ENCODE measurements at places on chromosomes 5 and 9. TPM values are rescaled to one million over a fixed set of nuclear protein-coding genes. Genes with fewer than 3 reads are reported as not detected.

- H3K4me1 ChIP-seq = no peaks in the 10 kb centered on the region
- H3K27ac ChIP-seq = no peak overlapping the region
- no peak overlapping the region for H3K4me3 ChIP-seq
- peaks cover 11% of the 10 kb centered on the region for H3K36me3 ChIP-seq
Observed at GRCh38 chr9:92986176-92987119, 39.1 kb downstream of the FGD3 start.

DNA sequence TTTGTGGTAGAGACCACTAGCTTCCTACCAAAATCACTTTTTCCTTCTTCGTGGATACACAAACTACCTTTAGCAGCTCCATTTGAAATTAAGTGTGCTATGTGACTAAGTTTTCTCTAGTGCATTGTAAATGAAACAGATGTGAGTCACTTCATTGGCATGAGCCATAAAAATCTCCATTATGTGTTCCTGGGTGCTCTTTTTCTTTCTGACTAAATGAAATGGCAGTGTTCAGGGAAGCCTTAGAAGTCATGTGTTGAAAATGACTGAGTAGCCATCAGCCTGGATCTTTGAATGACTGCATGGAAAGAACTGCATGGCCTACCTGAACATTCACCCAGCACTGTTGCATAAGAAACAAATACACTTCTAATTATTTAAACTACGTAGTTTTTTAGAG is 107.9 kb downstream of the NDUFAF2 start:
- H3K27me3 ChIP-seq = no peaks in the 10 kb centered on the region
- no peaks in the 10 kb centered on the region for H3K36me3 ChIP-seq
- no peak overlapping the region for H3K27ac ChIP-seq
- H3K4me3 ChIP-seq = no peak overlapping the region
- peaks cover 5% of the 10 kb centered on the region for H3K4me1 ChIP-seq
- no peak for DNase-seq

DNA sequence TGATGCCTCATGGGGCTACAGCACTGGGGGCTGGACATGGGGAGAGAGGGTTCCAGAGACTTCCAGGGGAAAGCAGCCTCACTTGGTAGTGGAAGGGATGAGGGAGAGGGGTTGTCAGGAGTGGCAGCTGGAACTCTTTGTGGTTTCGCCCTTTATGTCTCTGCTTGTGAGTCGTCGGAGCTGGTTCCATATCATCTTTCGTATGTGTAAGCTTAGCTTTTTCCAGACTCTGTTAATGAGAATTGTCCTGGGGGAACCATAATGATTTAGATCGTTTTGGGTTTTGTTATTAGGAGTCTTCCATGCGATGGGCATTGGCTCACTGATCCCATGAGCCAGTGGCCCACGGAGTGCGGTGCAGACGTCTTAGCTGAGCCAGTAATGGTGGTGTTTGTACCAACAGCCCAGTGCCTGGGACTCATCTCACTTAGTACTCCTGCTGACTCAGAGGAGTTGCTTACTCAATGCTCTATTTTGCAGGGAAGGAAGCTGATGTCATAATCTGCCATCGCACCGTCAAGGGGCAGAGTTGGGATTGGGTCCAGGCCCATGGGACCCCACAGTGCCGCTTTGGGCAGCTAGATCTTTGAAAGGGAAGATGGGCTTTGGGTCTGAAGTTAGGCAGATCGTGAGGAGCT is 48.5 kb downstream of the NEK6 start:
- peaks cover 2% of the 10 kb centered on the region for H3K27me3 ChIP-seq
- DNase-seq = no peak
- no peaks in the 10 kb centered on the region for H3K4me1 ChIP-seq
- H3K4me3 ChIP-seq = no peak overlapping the region

GRCh38 chr9:96209407-96210271 is 92.3 kb downstream of the HSD17B3 start:
- DNase-seq = no peak
- H3K4me3 ChIP-seq = no peak overlapping the region
- no peaks in the 10 kb centered on the region for H3K36me3 ChIP-seq
- H3K4me1 ChIP-seq = no peaks in the 10 kb centered on the region

GRCh38 chr9:84189904-84190303 is 150.7 kb downstream of the SLC28A3 start:
- H3K4me3 ChIP-seq = no peak overlapping the region
- no peak for DNase-seq
- peaks cover 7% of the 10 kb centered on the region for H3K4me1 ChIP-seq
- H3K27ac ChIP-seq = no peak overlapping the region

- no peak overlapping the region for H3K27ac ChIP-seq
- H3K4me3 ChIP-seq = no peak overlapping the region
- peaks cover 10% of the 10 kb centered on the region for H3K27me3 ChIP-seq
- H3K36me3 ChIP-seq = peaks cover 5% of the 10 kb centered on the region
- DNase-seq = no peak
Observed at GRCh38 chr9:136823136-136824046, 15.6 kb downstream of the RABL6 start.

DNA sequence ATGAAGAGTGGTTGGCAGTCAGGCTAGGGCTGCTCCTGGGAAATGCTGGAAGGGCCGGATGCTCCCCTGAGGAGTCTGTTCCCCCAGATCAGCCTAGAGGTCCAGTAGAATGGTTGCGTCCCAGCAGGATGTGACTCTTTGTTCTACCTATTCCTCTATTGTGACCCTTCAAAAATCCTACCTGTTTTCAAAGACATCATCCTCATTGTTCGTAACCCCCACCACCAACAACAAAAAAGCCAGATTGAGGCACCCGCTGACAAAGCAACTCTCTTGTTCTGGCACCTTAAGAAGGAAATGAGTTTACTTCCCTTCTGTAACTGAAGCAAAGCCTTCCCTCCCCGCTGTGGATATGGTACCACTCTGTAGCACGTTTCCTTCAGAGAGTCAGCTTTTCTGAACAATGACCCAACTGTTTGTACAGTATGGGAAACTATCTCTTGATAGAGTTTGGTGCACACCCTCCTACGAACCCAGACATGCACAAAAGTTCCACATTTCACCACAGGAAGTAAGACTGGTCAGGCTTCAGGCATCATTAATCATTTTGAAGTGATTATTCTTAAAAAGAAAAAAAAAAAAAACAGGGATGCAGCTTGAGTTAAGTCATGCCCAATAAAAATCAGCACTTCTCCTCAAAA is 207.2 kb downstream of the ENC1 start:
- peak overlapping the region; percentile 29 for H3K4me3 ChIP-seq
- H3K4me1 ChIP-seq = peaks cover 51% of the 10 kb centered on the region
- H3K27me3 ChIP-seq = peaks cover 3% of the 10 kb centered on the region
- DNase-seq = peak; percentile 26

DNA sequence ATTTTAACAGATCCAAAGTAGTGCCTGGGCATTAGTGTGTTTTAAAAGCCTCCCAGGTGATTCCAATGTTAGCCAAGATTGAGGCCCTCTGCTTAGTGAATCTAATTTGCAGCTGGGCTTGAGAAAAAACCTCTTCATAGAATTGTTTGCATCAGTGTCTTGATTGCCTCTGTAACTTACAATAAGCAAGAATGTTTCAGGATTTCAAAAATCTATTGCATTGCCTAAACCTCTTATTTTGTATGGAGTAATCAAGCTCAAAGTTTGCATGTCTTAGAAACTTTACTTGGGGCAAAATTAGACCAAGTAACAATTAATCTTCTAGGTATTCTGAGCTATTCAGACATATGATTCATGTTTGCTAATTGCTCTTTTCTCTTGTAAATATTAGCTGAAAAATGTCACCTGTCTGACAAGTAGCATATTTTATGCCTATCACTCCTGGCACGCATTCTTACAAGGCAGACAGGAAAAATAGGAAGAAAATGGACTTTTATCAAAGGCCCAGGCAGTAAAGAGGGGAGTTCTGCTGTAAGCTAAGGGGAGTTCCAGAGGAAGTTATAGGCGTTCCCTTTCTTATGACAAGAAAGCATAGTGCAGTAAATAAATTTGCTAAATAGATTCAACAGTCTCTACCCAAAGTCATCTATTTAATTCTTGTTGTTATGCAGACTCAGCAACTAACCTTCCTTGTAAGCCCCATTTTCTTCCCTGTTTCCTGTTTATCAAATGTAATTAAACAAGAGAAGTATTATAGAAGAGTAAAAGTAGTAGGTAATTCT is 21.0 kb downstream of the PDCD1LG2 start:
- no peaks in the 10 kb centered on the region for H3K36me3 ChIP-seq
- H3K4me3 ChIP-seq = no peak overlapping the region
- H3K27ac ChIP-seq = no peak overlapping the region
- H3K27me3 ChIP-seq = peaks cover 3% of the 10 kb centered on the region

DNA sequence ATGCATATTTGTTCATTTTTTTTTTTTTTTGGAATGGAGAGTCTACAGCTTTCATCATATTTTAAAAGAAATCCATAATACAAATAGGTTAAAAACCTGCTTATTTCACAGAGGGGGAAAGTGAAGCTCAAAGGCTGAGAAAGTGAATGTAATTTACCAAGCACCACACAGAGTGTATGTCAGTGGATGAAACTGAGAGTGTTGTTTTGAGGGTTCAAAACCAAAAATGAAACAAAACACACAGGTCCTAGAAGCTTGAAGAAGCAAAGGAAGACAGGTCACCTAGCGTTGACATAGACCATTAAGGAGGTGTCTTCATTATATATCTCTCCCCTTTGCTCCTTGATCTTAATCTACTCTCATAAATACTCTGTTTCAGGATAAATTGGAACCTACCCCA is 7.5 kb downstream of the NMUR2 start:
- H3K27me3 ChIP-seq = no peaks in the 10 kb centered on the region
- no peak for DNase-seq
- H3K4me3 ChIP-seq = no peak overlapping the region
- H3K36me3 ChIP-seq = no peaks in the 10 kb centered on the region

DNA sequence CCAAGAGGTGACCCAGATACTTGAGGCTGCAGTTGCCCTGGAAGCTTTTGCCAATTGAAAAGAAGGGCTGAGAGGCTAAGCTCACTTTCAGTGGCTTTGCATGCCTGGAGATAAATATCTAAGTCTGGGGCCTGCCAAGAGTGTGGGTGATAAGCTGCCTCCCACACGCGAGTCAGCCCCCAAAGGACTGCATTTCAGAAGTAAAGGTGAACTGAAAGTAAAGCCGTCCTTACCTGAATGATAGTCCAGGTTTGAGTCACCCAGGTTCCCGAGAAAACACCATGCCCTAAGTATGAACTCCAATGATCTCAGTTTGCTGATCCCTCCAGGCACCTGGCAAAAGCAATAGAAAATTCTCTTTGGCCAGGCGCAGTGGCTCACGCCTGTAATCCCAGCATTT is 22.5 kb upstream of the N4BP3 start:
- no peak for DNase-seq
- H3K27ac ChIP-seq = no peak overlapping the region
- H3K4me3 ChIP-seq = no peak overlapping the region

- H3K4me3 ChIP-seq = no peak overlapping the region
- DNase-seq = no peak
- no peaks in the 10 kb centered on the region for H3K4me1 ChIP-seq
- H3K36me3 ChIP-seq = no peaks in the 10 kb centered on the region
- no peak overlapping the region for H3K27ac ChIP-seq
Observed at GRCh38 chr9:1473956-1474634, 423.9 kb downstream of the DMRT2 start.

DNA sequence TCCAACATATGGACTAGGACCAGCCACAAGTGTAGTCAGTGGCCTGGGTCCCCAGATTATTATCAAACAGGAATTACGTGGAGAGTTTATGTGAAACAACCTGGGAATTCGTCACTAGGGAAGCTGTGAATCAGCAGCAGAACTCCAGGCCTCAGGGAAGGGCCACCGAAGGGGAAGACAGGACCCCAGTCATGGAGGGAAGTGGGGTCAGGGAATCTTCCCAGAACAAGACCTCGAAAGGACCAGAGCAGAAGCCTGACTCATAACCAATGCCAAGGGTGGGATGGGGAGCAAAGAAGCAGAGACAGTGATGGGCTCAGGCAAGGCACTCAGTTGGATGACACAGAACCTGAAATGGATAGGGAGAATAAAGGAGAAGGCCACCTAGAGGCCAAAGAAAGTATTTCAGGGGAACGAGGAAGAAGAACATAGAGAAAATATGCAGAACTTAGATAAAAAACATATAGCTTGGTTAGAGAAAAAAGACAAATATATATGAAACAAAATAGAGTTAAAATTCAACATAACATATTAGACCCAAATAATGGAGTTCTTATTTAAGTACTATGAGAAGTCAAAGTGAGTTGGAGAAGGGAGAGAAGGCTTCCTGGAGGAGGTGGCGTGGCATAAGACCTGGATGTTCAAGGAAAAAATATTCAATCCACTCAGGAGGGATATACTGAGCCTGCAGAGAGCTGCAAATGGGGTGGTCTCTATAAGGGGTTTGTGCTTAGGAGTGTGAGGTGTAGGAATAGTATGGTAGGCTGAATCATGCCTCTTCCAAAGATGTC is 66.7 kb upstream of the CAST start:
- H3K4me1 ChIP-seq = no peaks in the 10 kb centered on the region
- H3K36me3 ChIP-seq = peaks cover 14% of the 10 kb centered on the region
- peaks cover 3% of the 10 kb centered on the region for H3K27me3 ChIP-seq

DNA sequence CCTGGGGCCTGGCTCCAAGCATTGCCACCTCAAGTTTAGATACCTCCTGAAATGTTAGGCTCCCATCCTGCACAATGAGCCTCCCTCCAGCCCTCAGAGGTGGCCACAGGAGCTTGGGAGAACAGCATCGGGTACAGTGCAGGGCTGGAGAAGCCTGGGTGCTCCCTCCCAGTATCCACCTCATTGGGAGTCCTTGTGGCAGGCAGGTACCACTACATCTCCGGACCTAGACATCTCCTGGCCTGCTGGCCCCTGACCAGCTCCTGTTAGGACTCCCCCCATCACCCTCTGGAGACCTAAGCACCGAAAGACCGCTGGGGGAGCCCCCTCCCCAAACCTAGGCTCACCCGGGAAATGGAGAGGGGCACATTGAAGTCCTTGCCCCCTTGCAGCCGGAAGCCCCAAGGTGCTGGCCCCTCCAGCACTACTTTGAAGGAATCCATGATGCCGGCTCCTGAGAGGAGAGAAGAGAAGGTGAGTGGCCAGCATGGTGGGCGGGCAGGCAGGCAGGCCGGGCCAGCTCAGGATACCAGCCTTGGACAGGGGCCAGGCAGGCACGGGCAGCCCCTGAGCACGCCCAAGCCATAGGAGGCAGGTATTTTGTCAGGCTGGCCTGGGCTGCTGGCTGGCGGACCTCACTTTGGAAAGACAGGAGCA is 1.2 kb downstream of the PDLIM7 start:
- DNase-seq = no peak
- H3K4me1 ChIP-seq = peaks cover 37% of the 10 kb centered on the region
- H3K27me3 ChIP-seq = peaks cover 9% of the 10 kb centered on the region
- peak overlapping the region; percentile 87 for H3K4me3 ChIP-seq
- peak overlapping the region; percentile 74 for H3K27ac ChIP-seq
- peaks cover 10% of the 10 kb centered on the region for H3K36me3 ChIP-seq

KIF4B gene
- total RNA-seq = 0.54 TPM

MAT2B gene
- total RNA-seq = 25.2 TPM

GPX8 gene
- total RNA-seq = 40.9 TPM

BAG1 gene
- 61.5 TPM for total RNA-seq

PCDHB2 gene
- 44.9 TPM for total RNA-seq

GKAP1 gene
- total RNA-seq = 3.5 TPM

HRH2 gene
- total RNA-seq = 0.41 TPM

NMUR2 gene
- not detected for total RNA-seq

SHB gene
- total RNA-seq = 18.5 TPM

PRELID1 gene
- total RNA-seq = 198 TPM

Data from endothelial cell (in vitro differentiated cells).